ENCODE measurements at places on chromosomes 13 and 19.
A peak's percentile ranks its signal among the peaks of the same experiment; 100 is the strongest.

- DNase-seq = no peak
Observed at GRCh38 chr13:44649104-44649428, 72.9 kb upstream of the TSC22D1 start.

- no peak for DNase-seq
Observed at GRCh38 chr13:44189085-44189484, 184.5 kb upstream of the SERP2 start.

- DNase-seq = no peak
Observed at GRCh38 chr19:33654840-33655508, 33.2 kb downstream of the CHST8 start.

- no peak for DNase-seq
Observed at GRCh38 chr19:48508729-48509411, 2.8 kb downstream of the LMTK3 start.

DNA sequence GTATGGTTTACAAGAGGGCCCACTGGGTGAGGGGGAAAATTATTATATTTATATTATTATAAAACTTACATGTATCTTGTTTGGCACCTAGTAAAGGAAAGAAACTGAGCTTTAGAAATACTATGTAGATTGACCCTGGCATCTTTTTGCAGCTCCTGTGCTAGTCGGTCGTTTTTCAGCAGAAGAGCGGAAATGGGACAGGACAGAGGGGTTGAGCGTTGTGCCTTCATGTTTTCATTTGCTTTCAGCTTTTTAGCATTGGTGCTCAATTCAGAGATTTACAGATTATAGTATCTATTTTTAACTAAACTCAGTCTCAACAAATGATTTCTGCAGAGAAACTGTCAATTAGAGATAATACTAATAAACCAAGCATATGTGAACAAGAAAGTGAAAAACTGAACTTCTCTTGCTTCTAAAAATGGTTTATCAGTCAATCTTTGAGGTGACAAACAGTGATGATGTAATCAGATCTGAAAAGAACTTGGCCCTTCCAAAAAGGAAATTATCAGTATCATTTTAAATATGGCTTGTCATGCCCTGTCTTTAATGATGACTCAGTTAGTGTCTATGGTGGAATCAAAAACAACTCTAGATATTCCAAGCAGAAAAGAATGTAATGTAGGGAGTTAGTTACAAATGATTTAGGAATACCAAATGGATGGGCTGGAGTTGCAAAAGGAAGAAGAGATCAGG is 56.9 kb upstream of the KCTD4 start:
- peak; percentile 37 for DNase-seq

- peak; percentile 51 for DNase-seq
Observed at GRCh38 chr19:1384478-1385110, 887 bp downstream of the NDUFS7 start.

- no peak for DNase-seq
Observed at GRCh38 chr13:96696389-96696900, 297.8 kb downstream of the OXGR1 start.

GRCh38 chr19:13099073-13099999 is 3.3 kb downstream of the LYL1 start:
- DNase-seq = peak; percentile 95

DNA sequence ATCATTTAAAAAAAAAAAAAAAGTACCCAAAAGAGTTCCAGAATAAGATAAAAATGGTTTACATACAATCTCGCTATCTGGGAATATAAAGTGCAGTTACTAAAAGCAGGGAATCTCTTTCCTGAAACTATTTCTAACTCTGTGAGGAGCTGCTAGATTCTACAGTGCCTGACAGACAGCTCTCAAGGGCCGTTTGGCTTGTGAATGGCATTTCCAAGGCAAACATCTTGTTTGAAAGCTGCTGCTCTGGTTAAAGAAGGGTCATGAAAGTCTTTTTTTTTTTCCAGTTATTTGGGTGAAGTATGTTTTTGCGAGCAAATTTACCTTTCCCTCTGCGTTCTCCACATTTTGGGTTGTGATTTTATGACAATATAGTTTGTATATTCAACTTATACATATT is 29.0 kb upstream of the CEACAM21 start:
- DNase-seq = no peak
